Cardiac fibroblast (primary cell): ENCODE measurements at places on chromosomes 16 and 17.

- no peak for DNase-seq
These were observed 3.6 kb downstream of the CDT1 start for GRCh38 chr16:88807142-88807625.

- DNase-seq = no peak
These were observed 5.1 kb downstream of the PLCG2 start for GRCh38 chr16:81784072-81784795.

- DNase-seq = no peak
These were observed 182.2 kb upstream of the CPHXL start for GRCh38 chr16:75908331-75909117.

DNA sequence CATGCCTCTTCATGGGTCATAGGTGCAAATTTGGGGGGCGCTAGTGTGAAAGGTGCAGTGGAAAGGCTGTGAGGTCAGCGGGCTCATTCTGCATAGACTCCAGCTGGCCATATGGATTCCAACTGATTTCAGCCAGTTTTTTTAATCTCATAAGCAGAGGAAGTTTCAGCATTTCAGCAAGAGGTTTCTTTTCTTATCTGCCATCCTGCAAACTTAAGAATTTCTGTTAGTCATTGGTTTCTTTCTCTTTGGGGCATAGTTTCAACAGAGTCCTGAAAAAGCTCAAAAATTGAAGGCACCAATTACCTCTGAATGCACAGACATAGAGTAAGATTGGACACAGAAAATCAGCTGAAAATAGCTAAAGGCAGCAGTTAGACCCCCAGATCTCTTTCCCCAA lies 16.2 kb upstream of the ALOX15 start:
- DNase-seq = peak; percentile 71

- DNase-seq = no peak
These were observed 69.8 kb downstream of the MRM1 start for GRCh38 chr17:36671144-36671543.

GRCh38 chr17:44000141-44000860 lies 4.1 kb upstream of the NAGS start:
- DNase-seq = no peak

- no peak for DNase-seq
These were observed 7.2 kb downstream of the SUPT4H1 start for GRCh38 chr17:58344791-58345157.

DNA sequence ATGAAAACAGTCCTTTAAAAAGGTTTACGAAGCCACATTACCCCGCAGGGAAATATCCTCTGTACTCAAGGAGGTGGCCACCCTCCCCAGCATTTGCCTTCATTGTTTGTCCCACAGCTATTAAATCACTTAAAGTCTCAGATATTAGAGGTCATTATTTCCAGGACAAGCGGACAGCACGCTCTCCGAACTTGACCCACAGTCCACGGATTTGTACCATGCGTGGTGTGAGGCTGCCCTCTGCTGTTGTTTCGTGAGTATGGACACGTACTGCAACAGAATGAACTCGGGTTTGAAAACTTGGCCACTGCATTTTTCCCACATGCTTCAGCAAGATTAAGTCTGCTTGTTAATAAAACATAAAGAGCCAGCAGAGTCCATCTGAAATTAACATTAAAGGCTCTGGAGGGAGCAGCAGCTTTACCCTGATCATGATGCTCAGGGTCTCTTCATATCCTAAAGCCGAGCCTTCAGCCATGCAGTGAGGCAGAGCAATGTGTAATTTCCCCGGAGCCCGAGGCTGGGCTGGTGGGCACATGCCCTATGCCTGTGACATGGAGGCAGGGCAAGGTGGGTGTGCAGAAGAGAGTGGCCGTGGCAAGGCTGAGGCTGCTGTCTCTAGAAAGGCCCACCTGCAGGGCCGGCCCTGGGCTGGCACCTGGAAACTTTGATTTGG lies 19.7 kb downstream of the MEAK7 start:
- DNase-seq = peak; percentile 72

- DNase-seq = peak; percentile 99
These were observed 5.4 kb downstream of the PGS1 start for GRCh38 chr17:78383725-78384471.

- DNase-seq = no peak
These were observed 23.3 kb upstream of the HOXB13 start for GRCh38 chr17:48751733-48752398.

DNA sequence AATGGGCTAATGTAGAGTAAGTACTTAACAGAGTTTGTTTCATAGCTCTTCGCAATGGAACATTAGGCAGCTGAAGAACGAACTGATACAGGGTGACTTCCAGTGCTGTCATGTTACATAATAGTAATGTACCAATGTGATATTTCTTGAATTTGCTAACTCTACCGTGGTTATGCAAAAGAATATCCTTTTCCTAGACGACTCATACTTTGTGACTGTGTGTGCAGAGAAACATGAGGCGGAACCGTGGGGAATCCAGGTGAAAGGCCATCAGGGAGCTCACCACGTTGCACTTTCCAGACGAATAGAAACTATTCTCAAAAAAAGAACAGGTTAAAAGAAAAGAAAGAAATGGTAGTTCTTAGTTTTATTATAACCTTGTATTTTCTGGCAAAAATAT lies 13.2 kb downstream of the NOB1 start:
- peak; percentile 56 for DNase-seq

DNA sequence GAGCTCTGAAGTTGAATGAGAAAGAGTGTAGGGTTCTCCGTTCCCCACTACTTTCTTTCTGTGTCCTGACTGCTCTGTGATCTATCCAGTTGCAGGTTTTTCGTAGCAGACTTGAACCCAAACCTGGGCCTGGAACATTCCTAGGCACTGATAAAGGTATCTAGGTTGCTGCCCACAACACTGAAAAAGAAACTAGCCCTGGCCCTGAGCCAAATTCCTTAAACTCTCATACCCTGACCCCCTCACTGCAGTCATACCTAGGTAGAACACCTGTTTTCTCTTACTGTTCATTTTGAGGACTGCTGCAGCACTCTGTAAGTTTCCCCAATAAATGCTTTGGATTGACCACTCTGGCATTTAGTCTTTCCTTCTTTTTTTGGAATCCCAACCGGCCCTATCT lies 5.4 kb downstream of the HYDIN start:
- no peak for DNase-seq

GRCh38 chr16:48164907-48165715 lies 9.3 kb upstream of the ABCC12 start:
- peak; percentile 71 for DNase-seq
